ENCODE measurements at places on chromosomes 2 and 18. TPM values are rescaled to one million over a fixed set of nuclear protein-coding genes. Genes with fewer than 3 reads are reported as not detected.

DNA sequence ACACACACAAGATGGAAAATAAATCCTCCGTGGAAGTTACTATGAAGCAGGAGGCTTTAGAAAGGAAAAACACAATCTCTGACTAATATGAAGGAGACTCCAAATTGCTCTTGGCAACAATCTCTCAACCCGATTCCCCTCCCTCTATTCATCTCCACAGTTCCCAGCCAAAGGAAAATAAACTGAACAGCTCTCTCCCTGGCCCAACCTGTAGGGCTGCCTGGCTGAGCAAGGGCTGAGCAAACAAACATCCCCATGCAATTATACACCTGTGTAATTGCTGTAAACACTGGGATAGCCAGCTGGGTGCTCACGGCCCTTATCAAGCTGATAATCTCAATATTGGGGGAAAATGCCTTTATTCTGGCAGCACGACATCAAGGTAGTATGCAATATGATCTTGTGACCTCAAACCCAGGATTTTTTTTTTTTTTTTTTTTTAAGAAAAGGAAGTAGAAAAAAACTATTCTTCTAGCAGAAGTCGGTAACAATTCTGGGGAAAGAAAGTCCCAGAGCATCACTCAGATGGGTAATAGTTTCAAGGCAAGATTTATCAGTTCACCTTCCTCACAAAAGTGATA, 203.3 kb upstream of the SMAD2 start:
- H3K4me3 ChIP-seq = no peak overlapping the region
- H3K27me3 ChIP-seq = no peaks in the 10 kb centered on the region

DNA sequence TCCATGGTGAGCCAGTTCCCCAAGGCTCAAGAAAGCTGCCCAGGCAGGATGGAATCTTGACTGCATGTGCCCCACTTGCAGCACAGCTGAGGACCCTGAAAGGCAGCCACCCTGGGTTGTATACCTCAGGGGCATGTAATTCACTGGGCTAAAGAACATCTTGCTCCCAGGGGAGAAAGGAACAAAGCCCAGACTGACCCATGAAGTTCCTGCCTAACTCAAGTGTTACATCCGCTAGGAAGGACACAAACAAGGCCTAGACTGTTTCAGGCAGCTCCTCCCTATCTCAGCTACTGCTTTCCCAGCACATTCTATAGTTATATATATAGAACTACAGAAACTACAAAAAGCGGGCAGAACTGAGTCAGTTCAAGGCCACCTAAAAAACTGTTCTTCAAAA, 69.0 kb downstream of the RBM43 start:
- H3K4me3 ChIP-seq = no peak overlapping the region
- H3K4me1 ChIP-seq = no peaks in the 10 kb centered on the region
- DNase-seq = no peak
- no peaks in the 10 kb centered on the region for H3K36me3 ChIP-seq

DNA sequence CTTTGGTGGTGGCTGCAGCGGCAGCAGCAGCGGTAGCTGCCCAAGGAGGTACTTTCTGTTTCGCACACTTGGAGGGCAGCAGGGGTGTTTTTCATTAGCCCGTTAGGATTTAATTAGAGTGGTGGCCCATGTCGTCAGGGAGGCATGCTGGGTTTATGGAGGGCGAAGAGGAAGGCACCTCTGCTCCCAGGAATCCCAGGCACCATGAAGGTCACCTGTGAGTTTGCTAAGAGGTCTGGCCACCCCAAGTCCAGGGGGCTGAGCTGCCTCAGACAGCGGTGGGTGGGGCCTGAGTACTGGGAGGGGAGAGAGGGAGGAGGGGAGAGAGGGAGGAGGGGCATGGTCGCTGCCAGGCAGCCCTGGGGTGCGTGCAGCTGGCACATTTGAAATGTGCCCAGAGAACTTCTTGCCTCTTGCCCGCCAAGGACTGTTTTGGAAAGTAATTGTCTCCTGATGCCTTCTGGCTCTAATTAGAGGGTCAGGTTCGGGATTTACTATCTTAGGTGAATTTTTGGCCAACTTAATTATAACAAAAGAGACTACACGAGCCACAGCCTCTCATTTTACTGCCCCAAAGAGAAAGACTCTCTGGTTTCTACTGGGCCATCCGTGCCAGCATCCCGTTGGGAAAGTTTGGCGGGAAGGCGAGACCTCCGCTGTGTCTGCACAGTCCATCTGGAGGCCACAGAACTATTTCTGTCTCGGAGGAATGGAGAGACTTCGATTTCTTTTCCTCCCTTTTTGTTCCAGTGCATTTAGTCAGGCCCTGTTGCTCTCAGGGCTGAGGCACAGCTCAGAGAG, 62.0 kb downstream of the GLI2 start:
- H3K4me1 ChIP-seq = no peaks in the 10 kb centered on the region
- H3K36me3 ChIP-seq = no peaks in the 10 kb centered on the region
- no peak for DNase-seq
- no peak overlapping the region for H3K27ac ChIP-seq
- H3K27me3 ChIP-seq = no peaks in the 10 kb centered on the region

GRCh38 chr2:16050908-16051489, 110.6 kb downstream of the MYCN start:
- H3K27me3 ChIP-seq = no peaks in the 10 kb centered on the region
- no peak overlapping the region for H3K4me3 ChIP-seq
- H3K36me3 ChIP-seq = no peaks in the 10 kb centered on the region

DNA sequence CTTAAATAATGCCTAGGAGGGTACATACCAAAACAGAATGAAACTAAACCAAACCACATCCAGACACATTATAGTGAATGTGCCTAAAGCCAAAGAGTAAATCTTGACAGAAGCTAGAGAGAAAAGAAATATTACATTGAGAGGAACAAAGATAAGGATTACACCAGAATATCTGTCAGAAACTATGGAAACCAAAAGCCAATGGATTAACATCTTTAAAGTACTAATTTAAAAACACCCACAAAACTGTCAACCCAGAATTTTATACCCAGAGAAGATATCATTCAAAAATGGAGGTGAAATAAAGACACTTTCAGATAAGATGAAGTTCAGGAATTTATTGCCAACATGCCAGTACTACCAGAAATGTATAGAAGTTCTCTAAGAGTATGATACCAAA, 198.5 kb upstream of the ZEB2 start:
- no peaks in the 10 kb centered on the region for H3K27me3 ChIP-seq
- DNase-seq = no peak
- no peak overlapping the region for H3K4me3 ChIP-seq
- H3K4me1 ChIP-seq = no peaks in the 10 kb centered on the region
- no peaks in the 10 kb centered on the region for H3K36me3 ChIP-seq
- no peak overlapping the region for H3K27ac ChIP-seq

DNA sequence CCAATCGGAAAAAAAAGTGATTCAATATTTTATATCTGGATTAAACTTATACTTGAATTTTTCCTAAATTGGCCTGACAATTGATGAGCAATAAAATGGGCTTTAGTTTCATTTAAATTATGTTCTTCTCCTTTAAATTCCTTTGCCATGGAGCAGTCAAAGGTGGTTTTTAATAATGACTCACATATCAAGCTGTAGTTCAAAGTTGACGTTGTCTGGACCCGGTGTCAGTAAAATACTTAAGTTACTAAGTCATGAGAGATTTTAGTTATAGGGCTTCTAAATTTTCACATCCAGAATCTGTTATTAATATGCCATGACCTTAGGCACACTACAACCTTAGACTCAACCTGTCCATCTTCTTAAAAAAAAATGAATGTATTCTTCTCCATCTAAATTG, 62.5 kb downstream of the CDH2 start:
- no peak overlapping the region for H3K4me3 ChIP-seq
- DNase-seq = no peak
- H3K4me1 ChIP-seq = peaks cover 44% of the 10 kb centered on the region
- H3K27ac ChIP-seq = no peak overlapping the region
- no peaks in the 10 kb centered on the region for H3K36me3 ChIP-seq

GRCh38 chr2:138018866-138019688, 54.8 kb downstream of the HNMT start:
- H3K27ac ChIP-seq = no peak overlapping the region
- no peak overlapping the region for H3K4me3 ChIP-seq
- DNase-seq = no peak
- H3K4me1 ChIP-seq = no peaks in the 10 kb centered on the region
- no peaks in the 10 kb centered on the region for H3K27me3 ChIP-seq
- no peaks in the 10 kb centered on the region for H3K36me3 ChIP-seq

GRCh38 chr18:45538444-45538843, 76.8 kb upstream of the SLC14A2 start:
- H3K27ac ChIP-seq = no peak overlapping the region
- H3K4me3 ChIP-seq = no peak overlapping the region
- DNase-seq = no peak
- no peaks in the 10 kb centered on the region for H3K4me1 ChIP-seq
- H3K27me3 ChIP-seq = no peaks in the 10 kb centered on the region

GRCh38 chr2:132963161-132963560, 293.2 kb upstream of the LYPD1 start:
- H3K4me1 ChIP-seq = no peaks in the 10 kb centered on the region
- H3K27ac ChIP-seq = no peak overlapping the region
- no peaks in the 10 kb centered on the region for H3K27me3 ChIP-seq

- no peaks in the 10 kb centered on the region for H3K36me3 ChIP-seq
- H3K27me3 ChIP-seq = no peaks in the 10 kb centered on the region
- no peaks in the 10 kb centered on the region for H3K4me1 ChIP-seq
- DNase-seq = no peak
Observed at GRCh38 chr18:79740521-79741361, 57.0 kb upstream of the KCNG2 start.

GRCh38 chr2:43701111-43701510, 24.9 kb upstream of the C1GALT1C1L start:
- no peaks in the 10 kb centered on the region for H3K4me1 ChIP-seq
- H3K4me3 ChIP-seq = no peak overlapping the region
- H3K36me3 ChIP-seq = no peaks in the 10 kb centered on the region
- no peak overlapping the region for H3K27ac ChIP-seq
- no peaks in the 10 kb centered on the region for H3K27me3 ChIP-seq

DNA sequence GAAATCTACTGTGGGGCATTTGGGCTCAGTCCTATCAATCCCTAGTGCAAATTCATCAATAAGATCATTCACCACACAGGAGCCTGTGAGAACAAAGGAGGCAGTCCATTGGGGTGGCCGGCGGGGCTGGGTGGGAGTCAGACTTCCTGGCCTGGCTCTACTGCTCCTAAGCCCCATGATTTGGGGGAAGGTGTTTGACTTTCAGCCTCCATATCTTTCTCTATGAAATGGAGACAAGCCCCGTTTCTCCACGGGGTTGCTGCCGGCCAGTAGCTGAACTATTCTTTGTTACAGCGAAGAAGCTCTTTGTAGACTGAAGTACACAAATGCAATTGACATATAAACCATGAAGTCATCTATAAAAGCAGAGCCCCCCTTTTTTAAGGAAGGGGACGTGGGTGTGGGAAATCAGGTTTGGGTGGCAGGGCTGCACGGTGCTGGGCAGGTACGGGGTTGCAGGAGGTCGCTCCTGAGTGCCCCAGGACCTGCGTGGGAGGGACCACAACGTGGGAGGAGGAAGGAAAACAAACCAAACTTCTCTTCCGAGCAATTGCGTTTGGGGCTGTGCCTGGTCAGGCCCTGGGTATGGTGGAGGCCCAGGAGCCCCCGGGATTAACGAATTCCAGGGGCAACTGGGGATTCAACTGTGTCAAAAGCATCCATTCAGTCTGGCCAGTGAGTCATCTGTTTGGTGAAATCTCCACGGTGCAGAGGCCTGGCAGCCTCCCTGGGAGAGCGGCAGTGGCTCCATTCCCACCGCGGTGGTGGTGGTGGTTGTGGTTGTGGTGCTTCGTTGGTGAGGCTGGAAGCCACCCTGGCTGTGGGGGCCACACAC, 18.2 kb downstream of the FBLN7 start:
- H3K27me3 ChIP-seq = no peaks in the 10 kb centered on the region
- no peaks in the 10 kb centered on the region for H3K4me1 ChIP-seq
- H3K27ac ChIP-seq = no peak overlapping the region
- H3K4me3 ChIP-seq = no peak overlapping the region
- no peak for DNase-seq

DNA sequence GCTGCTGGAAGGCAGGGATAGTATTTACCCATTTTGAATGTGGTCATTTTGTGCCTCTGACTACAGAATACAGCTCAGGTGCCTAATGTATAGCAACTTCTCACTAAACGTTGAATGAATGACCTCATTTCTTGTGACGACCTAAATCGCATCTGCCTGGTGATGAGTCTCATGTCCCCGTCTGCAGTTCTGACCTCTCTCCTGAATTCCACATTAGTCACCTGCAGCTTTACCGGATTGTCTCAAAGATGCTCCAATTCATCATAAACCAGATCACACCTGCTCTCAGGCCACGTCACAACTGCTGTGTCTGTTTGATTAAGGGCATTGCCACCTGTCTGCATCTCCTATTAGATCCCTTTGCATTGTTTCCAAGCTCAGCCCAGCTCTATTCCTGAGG, 133.6 kb upstream of the MYT1L start:
- H3K27me3 ChIP-seq = no peaks in the 10 kb centered on the region
- no peak overlapping the region for H3K27ac ChIP-seq
- H3K4me1 ChIP-seq = no peaks in the 10 kb centered on the region

DNA sequence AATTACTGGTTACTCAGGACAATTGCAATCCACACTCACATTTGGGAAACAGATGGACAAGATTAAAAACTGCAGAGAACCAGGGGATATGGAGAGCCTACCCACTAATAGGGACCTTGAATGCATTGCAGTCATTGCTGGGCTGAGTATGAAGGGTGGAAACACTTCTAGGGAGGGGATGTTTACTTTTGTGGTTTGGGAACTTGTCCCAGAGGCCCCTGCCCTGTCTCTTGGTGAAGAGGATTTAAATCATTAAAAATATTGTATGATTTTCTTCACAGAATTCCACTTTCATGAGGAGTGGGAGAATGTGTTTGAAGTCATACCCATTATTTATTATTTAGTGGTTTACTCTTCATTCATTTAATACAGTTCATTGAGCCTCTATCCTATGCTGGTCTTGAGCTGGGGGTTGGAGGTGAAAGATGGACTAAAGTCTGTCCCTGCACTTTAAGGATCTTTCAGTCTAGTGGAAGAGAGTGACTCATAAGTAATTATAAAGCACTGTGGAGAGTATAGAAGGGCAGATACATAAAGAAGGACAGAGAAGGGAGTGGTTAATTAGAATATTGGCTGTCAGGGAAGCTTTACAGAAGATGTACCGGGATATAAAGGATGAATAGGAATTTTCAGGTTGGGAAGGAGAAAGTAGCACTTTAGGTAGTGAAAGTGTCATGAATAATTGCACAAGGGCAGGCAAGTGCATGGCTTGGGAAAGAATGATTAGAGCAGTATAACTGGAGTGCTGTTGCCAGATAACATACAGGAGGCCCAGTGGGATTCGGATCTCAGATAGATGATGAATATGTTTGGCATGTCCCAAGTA, 313.4 kb downstream of the LPIN1 start:
- H3K27me3 ChIP-seq = no peaks in the 10 kb centered on the region
- H3K27ac ChIP-seq = no peak overlapping the region
- H3K4me1 ChIP-seq = no peaks in the 10 kb centered on the region
- no peak overlapping the region for H3K4me3 ChIP-seq
- no peaks in the 10 kb centered on the region for H3K36me3 ChIP-seq

GRCh38 chr2:169526451-169526850, 16.9 kb downstream of the KLHL41 start:
- no peak overlapping the region for H3K27ac ChIP-seq
- no peaks in the 10 kb centered on the region for H3K27me3 ChIP-seq
- H3K4me1 ChIP-seq = no peaks in the 10 kb centered on the region
- H3K36me3 ChIP-seq = no peaks in the 10 kb centered on the region
- no peak for DNase-seq

The MROH2A gene
- not detected for total RNA-seq

The MLPH gene
- 0.84 TPM for total RNA-seq

The DUSP11 gene
- total RNA-seq = 17.7 TPM

The MRPL53 gene
- 140 TPM for total RNA-seq

The C2orf72 gene
- total RNA-seq = 0.60 TPM

The SALL3 gene
- not detected for total RNA-seq

Data from adrenal gland (tissue), 19 donors.